ENCODE measurements at places on chromosomes 16 and 17.

DNA sequence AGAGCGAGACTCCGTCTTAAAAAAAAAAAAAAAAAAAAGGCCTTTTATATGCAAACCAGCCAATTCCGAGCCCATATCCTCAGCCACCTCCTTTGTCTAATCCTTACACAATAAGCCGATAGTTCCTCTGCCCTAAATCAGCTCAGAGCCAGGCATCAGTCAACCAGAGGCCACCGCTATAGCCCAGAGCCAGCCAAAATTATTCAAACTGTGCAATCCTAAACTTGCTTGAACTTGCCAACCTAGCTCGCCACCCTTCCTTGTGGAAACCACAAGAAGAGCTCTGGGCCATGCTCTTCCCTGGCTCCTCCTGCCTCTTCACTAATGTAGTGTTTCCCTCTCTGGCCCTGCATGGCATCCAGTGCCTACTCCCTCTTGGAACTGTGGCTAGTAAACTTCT, 17.7 kb downstream of the ITGAL start:
- DNase-seq = no peak

DNA sequence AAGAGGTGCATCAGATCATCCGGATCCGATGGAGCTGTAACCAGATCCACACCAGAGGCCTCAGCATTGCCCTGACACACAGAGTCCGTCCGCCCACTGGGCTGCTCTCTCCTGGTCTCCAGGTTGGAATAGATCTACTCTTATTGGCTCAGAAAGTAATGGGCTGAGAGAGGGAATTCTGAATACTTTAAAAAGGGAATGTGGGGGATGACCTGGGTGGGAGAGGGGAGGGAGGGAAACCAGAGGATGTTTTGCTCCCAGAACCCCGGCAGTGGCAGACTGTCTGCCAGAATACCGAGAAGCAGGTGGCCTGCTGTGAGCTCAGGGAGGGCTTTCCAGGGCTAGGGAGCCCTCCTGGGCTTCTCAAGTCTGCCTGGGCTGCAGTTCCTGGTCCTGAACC, 126.5 kb downstream of the ENGASE start:
- DNase-seq = no peak

DNA sequence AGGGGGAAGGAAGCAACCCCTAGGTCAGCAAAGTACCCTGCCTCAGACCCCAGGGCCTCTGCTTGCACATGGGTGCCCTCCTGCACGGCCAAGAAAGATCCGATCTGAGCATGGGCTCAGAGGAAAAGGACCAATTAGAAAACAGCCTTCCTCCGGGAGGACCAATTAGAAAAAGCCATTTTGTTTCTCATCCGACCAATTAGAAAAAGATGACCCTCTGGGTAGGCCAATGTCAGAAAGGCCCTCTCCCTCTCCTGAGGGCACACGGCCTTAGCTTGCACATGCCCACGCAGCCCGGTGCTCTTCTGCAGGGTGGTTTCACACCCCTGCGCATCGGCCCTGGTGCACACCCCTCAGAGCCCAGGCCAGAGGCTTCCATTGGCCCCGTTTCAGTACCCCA, 5.1 kb upstream of the CISD3 start:
- no peak for DNase-seq

DNA sequence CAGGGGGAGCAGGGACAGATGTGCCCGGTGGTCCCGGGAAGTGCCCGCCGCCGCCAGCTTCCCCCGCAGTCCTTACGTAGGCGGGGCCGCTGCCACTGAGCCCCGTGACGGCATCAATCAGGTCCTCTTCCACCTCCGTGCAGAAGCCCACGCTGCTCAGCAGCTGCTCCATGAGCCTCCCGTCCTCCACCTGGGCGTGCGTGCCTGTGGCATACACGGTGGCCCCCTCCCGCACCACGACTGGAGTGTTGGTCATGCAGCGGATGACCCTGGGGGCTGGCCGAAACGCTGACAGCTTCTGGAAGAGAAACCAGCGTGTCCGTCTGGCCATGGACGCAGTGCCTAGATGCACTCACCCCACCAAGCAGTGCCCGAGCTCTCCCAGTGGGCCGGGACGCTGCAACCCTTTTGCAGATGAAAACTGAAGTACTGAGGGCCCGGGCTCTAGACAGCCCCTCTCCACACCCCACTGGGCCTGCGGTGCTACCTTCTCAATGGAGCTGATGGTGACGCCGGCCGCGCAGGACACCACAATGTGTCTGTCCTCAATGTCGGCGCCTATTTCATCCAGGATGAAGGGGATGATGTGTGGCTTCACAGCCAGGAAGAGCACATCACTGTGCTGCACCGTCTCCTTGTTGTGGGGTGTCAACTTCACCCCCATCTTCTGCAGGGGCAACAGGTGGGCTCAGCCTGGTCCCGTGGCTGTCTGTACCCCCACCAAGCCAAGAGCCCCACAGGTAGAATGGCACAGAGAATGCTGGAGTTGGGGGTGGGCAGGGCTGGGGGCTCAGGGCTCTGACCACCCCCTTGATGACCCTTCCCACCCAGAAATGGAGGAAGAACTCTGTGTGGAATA, 2.0 kb downstream of the PYCR1 start:
- DNase-seq = no peak

GRCh38 chr17:6496116-6496481, 51.8 kb downstream of the PIMREG start:
- no peak for DNase-seq

DNA sequence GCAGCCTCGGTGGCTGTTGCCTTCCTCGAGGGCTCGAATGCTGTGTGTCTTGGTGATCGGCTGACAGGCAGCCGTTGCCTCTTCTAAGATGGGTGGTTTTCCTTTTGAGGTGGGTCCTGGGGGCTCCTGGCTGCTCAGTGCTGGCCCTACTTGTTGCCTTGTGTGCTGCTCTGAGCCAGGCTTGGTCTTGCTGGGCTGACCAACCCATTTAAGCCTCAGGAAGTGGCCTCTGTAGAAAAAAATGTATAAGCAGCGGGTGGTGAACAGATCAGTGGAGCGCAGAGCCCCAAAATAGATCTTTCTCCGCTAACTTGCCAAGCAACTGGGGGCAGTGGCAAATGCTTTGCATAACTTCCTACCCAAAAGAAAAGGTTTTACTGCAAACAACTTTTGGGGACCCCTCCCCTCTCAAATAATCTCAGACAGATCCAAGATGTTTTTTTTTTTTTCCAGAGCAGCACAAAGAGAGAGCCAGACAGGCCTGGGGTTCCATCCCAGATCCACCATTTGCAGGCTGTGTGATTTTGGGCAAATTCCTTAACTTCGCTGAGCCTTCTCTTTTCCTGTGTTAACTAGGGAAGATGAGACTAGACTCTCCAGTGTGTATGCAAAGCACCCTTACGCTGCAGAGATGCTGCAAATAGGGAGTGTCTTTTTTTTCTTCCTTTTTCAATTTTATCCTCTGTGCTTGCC, 42.5 kb downstream of the PLCG2 start:
- no peak for DNase-seq

GRCh38 chr17:50325906-50326305, 20.0 kb upstream of the XYLT2 start:
- no peak for DNase-seq

DNA sequence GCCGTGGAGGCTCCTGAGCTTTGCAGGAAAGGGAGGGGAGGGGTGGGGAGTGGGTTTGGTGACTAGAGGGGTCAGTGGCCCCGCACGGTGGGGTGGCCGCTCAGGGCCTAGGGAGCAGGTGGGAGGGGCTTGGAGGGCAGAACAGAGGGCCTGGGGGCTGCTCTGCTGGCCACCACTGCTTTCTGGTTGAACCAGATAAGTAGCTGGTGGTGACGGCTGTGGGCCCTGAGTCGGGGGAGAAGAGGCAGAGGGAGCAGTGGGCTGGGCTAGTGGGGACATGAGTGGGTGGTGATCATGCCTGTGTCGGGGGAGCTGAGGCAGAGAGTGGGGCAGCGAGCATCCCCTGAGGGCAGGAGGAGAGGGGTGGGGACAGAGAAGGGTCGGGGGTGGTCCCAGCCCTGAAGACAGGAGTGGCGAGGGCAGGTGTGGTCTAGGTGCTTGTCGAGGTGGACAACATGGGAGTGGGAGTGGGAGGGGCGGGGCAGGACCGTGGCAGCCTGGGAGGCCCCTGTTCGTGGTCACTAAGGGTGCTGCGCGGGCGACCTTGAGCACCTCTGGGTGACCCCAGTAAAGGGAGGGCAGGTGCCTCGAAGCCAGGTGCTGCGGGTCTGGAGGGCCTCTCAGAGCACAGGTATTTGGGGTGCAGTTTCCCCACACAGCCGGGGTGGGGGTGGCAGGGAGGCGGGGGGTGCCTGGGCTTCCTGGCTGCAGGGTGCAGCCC, 6.3 kb upstream of the CD7 start:
- DNase-seq = no peak

GRCh38 chr17:46771561-46772474, 46.7 kb downstream of the WNT3 start:
- no peak for DNase-seq

DNA sequence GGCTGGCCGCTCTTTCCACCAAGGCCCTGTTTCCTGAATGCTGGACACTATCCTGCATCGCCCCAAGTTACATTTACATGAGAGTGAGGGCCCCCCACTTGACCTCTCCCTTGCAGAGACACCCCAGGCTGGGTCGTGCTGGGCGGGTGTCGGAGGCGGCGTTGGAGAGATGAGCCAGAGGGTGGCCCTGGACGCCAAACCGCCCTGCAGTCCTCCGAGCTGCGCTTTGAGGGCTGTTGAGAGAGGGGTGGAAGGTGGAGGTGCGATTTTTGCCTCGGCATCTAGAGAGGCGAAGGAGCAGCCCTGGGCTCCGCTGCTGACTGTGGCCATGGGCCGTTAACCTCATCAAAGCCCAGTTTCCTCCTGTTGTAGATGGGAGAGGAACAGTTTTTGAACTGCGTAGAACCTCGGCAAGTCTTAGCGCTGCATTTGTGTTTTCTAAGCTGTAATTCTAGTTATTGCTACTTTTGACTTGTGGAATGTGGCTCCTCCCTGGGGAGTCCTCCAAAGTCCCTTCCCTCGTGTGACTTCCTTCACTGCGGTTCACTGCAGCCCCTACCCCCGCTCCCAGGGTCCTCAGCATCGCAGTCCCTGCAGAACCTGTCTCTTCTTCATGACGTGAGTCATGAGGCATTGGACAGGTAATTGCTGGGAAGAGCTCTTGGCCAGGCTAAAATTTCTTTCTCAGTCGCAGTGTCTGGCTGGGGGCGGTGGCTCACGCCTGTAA, 986 bp upstream of the ELOB start:
- DNase-seq = no peak

DNA sequence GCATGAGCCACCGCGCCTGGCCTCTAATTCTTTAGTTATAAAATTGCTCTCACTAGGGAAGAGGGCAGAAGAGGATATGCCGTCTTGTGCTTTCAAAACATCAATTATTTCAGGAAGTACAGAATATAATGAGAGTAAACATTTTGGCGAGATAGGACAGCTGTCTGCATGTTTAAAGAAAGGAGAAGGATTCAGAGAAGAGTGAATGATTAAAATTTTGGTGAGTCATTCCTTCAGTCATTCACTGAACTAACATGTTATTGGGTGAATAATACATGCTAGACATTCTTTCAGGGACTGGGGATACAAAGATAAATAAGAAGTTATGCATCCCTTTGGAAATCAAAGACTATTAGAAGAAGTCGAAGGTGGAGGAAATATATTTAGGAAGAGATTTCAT, 590.3 kb upstream of the GOT2 start:
- DNase-seq = no peak

DNA sequence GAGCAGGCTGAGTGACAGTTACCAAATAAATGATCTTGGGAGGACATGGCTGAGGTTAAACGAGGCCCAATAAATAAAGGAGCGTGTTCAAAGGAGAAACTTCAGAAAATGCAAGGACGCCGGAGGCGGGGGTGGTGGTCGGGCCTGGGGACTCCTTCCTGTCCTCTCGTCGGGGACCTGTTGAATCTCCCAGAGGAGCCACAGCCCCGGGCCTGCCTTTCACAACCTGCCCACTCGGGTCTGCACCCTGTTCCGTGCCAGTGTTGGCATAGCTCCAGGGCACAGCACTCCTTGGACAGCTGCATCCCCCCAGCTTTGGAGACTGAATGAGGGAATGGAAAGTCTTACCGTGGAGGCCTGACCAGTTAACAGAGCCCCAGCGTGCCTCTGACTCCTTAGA, 8.1 kb upstream of the TBX4 start:
- DNase-seq = no peak

- no peak for DNase-seq
Observed at GRCh38 chr17:17781591-17782496, 54.9 kb downstream of the SREBF1 start.
